Umbilical cord (tissue), 2 donors: ENCODE measurements at places on chromosomes 11 and 22.
A peak's percentile ranks its signal among the peaks of the same experiment; 100 is the strongest.

DNA sequence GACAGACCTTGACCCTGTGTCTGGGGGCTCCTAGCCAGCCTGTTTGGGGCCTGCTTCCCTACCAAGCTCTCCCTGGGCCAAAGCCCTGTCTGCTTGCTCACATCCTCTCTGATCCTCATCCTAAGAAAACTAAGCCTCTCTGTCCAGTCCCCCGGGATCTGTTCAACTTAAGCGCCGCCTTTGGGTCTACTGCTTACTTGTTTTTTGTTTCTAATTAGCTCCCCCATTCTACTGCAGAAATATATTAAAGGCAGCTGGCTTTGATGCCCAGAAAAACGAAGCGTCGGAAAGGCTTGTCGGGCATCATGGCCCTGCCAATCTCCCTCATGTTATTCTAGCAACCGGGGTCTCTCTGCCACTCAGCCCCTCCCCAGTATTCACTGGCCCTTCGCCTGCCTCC lies 3.4 kb downstream of the DSCAML1 start:
- no peak for DNase-seq

- DNase-seq: no peak
Observed at GRCh38 chr11:21612326-21612725, 580.6 kb upstream of the ANO5 start.

DNA sequence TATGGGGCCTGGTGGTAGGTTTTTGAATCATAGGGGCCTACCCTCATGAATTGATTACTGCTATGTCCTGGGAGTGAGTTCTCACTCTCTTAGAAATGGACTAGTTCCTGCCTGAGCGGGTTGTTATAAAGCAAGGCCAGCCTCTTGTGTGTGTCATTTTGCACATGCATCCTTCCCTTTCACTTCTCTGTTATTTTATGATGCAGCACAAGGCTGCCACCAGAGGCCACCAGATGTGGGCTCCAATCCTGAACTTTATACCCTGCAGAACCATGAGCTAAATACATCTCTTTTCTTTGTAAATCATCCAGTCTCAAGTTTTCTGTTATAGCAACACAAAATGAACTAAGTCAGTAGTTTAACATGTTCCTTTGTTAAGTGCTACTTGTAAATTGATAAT lies 251.4 kb downstream of the BLID start:
- DNase-seq: no peak

DNA sequence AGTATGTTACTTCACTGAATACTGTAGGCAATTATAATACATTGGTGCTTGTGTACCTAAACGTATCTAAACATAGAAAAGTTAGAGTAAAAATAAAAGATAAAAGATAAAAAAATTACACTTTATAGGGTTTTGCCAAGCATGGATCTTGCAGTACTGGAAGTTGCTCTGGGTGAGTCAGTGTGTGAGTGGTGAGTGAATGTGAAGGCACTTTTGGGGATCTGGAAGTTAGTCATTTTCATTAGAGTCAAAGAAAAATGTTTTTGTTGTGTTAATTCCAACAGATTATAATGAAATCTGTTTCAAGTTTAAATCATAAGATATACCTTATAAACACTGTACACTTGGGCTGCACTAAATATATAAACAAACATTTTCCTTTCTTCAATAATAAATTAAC lies 3.3 kb downstream of the SLC22A25 start:
- DNase-seq: no peak

GRCh38 chr22:41106122-41106968 lies 14.0 kb downstream of the EP300 start:
- DNase-seq: no peak

DNA sequence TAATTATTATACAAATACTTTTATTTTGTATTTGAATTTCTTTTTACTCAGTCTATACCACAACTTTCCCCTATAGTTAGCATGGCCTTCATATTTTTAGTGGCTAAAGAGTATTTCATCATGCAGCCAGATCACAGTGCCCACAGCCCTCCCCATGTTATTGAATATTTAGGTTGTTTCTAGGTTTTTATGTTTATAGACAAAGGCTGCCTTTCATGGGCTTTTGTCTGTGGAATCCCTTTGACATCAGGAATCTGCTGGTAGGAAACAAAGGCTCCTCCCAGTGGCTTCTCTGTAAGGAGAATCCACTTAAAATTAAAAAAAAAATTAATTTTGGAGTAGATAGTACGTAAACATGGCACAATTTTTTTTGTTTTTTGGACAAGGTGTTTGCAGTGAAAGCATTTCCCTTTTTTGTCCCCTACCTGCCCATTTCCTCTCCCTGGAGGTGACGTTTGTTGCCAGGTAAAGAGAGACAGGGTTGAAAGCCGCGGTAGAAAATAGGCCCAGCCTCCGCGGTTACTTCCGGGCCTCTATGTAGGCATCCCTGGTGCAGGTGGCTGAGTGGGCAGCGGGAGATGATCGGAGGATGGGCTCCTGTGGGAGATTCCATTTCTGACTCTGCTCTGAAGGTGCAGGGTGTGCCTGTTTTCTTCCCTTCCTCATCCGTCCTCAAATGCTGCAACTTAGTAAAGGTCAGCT lies 82.2 kb upstream of the OR4B1 start:
- no peak for DNase-seq

- DNase-seq: no peak
Observed at GRCh38 chr11:73784080-73784634, 3.5 kb upstream of the MRPL48 start.

- DNase-seq: no peak
Observed at GRCh38 chr11:71931245-71931602, 2.4 kb downstream of the RNF121 start.

GRCh38 chr11:70834277-70834940 lies 418.0 kb downstream of the SHANK2 start:
- no peak for DNase-seq

DNA sequence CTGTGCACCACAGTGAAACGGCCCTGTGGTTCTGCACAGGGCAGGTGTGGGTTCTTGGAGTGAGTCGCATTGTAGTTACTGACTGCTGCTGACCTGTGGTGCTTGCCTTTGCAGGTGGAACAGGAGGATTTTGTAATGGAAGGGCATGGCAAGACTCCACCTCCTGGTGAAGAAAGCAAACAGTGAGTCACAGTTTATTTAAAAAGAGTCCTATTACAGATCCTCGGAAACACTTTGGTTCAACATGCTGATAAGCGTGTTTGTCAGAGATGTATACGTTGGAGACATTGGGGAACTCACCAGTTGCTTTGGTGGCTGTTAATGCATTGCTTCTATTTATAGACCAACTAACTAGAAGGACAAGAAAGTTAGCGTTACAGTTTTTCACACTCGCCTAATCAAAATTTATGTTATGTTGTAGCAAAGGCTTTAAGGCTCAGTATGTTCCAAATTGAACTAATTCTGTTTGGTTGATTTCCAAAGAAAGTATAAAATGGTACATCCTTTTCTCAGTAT lies 21.7 kb upstream of the TNRC6B start:
- peak; percentile 50 for DNase-seq

DNA sequence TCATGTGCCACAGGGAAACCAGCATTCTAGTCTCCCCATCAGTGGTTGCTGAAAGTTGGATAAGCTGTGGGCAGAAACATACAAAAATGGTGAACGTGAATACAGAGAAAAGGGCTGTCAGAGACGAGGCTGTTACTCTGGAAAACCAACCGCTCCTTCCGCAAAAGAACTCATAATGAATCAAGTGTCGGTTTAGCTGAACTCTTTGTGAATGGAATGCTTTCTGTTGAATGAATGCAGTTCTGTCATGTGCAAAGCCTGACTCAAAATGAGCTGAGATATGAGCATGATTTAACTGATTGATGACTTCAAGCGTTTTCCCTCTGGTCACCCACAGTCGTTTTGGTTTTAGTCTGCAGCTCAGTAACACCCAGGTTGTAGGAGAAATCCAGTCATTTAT lies 298.3 kb downstream of the ETS1 start:
- no peak for DNase-seq

GRCh38 chr11:12176410-12176809 lies 66.0 kb downstream of the MICAL2 start:
- no peak for DNase-seq

DNA sequence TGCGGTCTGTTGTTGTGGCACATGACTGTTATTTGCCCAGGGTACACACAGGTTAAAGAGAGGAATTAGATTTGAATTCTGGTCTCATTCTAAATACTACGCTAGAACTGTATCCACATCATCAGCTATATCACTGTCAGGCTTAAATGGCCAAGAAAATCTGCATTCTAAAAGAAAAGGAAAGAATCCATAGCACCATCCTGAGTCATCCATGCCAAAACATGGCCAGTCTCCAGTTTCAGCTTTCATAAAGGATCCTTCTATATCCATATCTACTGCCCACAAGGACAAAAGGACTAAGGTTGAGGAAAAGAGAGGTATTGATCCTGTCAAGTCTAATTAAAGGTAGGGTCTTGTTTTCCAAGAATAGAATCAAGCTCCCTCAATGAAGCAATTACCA lies 73.6 kb upstream of the GDPD4 start:
- DNase-seq: no peak

DNA sequence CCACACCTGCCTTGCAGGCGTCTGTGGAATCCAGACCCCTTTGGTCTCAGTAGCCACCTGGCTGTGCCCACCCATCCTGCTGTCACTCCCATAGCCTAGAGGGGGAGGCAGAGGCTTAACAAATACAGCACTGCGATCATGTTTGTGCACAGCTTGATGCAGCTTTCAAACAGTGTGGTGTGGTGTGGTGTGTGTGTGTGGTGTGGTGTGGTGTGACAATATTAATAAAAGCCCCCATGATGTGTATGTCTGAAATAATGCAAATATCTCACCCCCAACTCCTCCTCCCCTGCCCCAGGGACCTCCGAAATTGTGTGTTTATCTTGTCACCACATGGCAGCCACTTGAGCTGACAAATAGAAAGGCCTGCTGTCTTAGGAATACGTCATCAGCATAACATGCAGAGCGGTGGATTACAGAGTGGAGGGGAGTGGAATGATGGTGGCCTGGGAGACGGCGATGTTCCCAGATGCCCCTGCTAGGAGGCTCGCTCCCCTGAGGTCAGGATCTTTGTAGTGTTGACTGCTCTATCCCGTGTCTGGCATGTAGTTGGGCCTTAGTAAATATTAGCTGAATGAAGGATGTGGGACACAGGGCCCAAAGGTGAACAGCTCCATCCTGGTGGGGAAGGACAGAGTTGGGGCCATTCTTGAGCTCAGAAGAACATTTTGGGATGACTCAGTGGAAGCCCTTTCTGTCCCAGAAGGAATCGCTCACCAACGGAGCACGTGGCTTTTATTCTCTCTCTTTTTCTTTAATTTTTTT lies 2.8 kb downstream of the PDXP start:
- DNase-seq: peak; percentile 85

DNA sequence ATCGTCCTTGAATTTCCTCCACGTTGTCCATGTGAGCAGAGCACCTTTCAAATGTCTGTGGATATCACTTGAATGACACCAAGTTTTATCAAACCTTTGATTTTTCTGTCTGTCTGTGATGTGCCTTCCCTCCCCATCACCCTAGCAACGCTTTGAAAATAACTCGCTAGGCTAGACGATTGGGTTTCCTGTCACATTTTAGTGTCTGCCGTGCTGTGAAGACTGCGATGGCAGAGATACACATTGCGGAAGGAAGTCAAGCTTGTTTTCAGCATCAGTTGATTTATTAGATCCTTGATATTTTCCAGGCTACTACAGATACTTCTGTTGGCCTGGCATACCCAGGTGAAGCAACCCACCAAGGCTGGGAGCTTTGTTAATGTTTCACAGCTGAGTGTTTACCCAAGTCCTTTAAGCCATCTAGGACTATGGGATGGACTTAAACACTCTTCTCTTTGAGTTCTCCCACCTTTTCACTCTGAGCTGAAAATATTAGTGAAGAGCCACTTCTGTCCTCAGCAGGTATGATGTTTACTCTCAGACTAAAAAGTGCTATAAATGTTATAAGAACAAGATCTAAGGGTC lies 93.6 kb upstream of the CD44 start:
- DNase-seq: peak; percentile 62

- DNase-seq: peak; percentile 78
Observed at GRCh38 chr22:38755155-38755910, 465 bp downstream of the SUN2 start.

- DNase-seq: no peak
Observed at GRCh38 chr11:118000067-118000849, 14.1 kb downstream of the IL10RA start.

GRCh38 chr11:33242575-33242974 lies 14.6 kb upstream of the HIPK3 start:
- no peak for DNase-seq

DNA sequence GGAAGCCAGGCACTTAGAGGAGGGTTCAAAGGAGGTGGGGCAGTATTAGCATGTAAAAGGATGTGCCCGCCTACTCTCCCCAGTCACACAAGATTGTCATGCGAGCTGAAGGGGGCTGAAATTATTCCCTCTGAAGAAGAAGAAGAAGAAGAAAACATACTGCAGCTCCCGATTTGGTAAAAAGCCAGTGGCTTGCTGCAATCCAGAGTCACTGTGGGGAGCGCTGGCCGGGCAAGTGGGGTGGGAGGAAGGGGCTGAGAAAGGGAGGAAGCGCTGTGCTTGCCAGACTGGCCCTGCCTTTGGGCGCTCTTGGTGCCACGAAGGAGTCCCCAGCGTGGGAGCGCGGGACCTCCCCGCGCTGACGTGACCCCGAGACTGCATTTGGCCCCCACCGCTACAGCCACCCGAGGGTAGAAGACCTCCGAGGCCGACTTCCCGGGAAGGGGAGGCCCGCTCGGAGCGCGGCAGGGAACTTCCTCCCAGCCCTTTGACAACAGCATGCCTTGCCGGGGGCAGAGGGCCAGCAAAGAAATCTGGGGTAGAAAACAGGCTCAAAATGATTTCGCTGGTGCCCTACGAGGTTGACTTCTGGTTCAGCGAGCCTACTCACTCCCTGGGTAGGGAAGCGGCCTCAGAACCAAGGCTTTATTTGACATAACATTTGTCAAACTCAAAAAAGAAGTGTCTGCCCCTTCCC lies 906.3 kb downstream of the DLG2 start:
- peak; percentile 29 for DNase-seq

DNA sequence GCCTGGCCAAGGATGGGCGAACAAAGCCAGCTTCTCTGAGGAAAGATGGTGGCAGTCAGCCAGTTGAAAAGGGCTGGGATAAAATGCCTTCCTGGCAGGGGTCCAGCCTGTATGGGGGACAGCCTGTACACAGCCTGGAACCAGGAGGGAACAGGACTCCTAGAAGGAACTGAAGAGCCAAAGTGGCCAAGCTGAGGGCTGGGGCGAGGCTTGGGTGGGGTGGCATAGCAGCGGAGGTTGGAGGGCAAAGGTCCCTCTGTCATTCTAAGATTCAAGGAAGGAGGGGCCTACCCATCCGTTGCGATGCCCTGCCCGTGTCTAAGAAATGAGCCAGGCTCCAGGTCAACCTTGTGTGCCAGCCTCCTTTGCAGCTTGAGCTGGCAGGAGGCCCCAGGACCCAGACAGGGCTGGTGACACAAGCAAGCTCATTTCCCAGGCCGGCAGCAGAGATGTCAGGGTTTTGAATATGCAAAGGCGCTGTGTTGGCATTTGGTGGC lies 22.6 kb downstream of the FADD start:
- DNase-seq: peak; percentile 20

DNA sequence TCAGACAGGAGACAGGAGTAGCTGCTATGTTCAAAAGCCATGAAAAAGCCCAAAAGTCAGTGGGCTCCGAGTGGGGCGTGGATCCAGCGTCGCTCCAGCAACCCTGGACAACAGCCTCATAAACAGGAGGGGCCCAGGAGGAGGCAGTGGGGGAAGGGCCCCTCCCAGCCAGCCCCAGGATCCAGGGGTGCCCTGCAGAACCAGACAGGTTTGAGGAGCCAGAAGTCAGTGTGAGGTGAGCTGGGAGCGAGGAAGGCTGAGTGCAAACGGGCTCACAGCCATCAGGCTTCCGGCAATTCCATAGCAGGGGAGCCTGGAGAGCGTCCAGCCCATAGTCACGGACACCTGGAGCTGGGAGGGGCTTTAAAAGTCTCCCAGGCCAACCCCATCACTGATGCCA lies 217.7 kb downstream of the MN1 start:
- DNase-seq: no peak

- DNase-seq: peak; percentile 30
Observed at GRCh38 chr11:33742249-33742851, 6.1 kb upstream of the CD59 start.
